ENCODE measurements at places on chromosomes 7 and 10.

DNA sequence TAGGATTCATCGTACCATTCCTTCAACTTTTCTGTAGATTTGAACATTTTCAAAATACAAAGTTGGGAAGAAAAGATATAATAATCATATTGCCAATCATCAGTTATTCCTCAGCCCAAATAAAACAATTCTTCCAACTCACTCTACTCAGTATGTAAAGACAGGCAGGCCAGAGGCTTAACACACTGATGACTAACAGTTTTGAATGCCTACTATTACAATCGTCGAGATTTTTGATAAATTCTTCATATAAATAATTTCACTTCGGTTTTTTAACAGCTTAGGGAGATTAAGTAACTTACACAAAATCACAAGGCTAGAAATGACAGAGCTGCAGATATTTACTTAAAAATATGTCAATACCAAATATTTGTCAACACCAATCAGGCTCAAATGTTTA is 17.6 kb downstream of the CYTH3 start:
- no peak for DNase-seq

- DNase-seq, result no peak
These were observed 296.2 kb downstream of the HTR7 start for GRCh38 chr10:90561666-90562065.

- peak; percentile 56 for DNase-seq
These were observed 672 bp downstream of the LCOR start for GRCh38 chr10:96832721-96833219.

GRCh38 chr10:17878896-17879295 is 69.7 kb downstream of the MRC1 start:
- no peak for DNase-seq

- DNase-seq, result no peak
These were observed 363.7 kb upstream of the PODXL start for GRCh38 chr7:131919920-131920709.

DNA sequence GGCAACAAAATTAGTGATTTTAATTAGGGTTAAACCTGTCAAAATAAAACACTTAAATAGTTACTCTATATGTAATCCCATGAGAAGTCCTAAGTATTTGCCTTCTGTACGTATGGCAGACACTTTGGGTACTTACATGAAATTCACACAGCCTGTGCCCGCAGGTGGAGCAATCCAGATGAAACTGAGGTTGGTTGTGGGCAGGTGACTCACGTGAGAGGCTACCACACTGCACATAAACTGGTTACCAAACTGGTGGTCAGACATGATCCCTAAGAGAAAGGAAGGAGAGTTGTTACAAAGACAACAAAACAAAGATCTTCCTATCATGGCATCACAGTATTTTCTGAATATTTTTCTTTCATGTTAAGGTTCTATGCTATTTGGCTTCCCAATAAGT is 156.1 kb downstream of the RELN start:
- no peak for DNase-seq

DNA sequence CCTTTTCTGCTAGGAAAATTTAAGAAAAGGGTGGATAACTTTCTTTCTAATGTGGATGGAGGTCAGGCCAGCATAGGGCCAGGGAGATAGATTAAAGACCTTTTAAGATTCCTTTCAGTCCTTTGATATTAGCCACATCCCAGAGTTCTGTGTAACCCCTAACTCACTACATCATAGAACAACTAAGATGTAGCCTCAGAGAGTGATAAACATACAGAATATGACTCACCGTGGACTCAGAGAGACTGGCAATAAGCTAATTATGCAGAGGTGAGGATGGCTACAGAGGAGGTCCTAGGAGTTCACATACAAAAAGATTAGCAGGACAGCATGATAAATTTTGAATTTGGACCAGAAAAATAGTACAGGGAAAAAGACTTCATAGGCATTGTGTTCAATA is 141.0 kb downstream of the AOAH start:
- DNase-seq, result no peak

- peak; percentile 61 for DNase-seq
These were observed 1.1 kb upstream of the HBP1 start for GRCh38 chr7:107167483-107168232.

DNA sequence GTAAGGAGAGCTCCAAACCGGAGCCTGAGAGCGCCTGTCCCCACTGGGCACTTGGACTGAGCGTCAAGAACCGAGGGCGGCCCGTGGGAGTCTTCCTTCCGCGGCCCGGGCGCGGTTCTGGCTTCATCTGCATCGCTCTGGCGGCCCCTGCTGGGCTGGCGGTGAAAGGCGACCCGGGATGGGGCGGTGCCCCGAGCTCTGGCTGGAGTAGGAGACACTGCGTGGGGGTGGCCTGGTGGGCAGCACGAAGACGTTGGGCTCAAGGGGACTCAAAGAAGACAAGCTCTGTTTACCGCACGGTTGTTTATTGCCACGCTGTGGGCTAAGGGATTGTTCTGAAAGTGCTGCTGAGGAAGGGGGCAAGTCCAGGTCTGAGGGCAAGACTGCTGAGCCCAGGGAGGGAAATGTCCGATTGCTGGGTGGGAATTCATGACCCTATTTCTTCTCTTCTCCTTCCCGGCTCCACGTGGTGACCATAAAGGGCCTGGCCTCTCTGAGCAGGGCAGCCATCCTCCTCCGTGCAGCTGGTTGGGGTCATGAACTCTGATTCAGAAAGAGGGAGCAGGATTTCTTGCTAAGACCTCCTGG is 29.8 kb downstream of the PLAU start:
- DNase-seq, result peak; percentile 21

DNA sequence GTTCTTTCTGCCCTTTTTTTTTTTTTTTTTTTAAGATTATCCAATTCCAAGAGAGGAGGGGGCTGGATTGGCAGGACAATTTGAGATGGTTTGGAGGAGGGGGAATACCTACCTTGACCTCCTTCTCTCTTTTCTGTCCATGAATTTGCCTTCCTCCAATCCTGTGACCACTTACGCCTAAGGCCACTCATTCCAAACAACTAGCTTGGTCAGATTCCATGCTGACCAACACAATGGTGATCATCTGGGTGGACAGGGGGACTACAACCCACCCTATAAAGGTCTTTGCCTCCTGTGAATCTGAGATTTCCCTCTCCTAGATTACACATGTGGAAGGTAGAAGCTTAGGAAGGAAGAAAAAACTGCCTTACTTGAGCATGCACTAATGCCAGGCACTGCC is 2.3 kb upstream of the LDB1 start:
- DNase-seq, result no peak

DNA sequence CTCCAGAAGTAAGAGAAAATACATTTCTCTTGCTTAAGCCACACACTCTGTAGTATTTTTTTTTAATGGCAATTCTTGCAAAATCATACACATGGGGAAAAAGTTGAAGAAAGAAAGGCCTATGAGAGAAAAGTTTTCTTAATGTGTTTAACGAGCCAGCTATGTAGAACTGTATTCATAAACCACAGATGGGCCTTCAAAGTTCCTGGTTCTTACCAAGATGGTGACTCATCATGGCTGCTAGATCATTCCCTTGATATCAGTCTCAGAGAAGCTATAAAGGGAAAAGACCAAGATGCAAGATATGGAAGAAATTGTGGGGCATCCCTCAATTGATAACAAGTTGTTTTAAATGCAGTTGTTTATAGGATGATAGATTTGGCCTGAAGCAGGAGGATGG is 992.7 kb upstream of the MBL2 start:
- DNase-seq, result no peak

DNA sequence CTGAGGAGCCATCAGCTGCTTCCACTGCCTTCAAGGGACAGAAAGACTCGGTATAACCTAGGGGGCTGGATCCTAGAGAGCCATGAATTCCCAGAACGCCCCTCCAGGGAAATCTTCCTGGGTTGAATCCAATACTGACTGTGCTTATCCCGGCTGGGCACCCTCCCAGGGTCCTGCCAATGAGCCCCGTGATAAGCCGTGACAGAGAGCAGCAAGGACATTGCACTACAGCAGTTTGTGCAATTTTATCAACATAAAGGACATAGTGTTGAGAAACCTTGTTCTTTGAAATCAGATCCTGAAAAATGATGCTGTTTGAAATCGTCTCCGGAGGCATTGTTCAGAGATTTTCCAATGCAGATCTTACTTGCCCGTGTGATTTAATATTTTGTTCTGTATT is 18.8 kb downstream of the AKR1B1 start:
- no peak for DNase-seq

DNA sequence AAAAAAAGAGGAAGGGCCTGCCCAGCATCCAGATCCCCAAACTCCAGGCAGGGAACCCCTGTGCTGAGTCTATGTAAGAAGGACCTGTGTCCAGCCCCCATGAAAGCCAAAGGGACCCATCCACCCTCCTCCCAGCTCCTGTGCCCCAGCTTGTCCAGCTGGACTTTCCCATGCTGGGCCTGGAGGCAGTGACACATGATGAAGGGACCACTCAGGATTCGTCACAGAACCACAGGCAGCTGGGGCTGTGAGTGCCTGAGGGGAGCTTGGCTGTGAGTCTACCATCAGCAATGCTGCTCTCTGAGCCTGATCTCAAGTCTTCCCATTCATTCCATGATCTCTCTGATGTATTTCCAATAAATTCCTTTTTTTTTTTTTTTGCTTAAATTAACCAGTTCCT is 36.2 kb upstream of the MNX1 start:
- no peak for DNase-seq

DNA sequence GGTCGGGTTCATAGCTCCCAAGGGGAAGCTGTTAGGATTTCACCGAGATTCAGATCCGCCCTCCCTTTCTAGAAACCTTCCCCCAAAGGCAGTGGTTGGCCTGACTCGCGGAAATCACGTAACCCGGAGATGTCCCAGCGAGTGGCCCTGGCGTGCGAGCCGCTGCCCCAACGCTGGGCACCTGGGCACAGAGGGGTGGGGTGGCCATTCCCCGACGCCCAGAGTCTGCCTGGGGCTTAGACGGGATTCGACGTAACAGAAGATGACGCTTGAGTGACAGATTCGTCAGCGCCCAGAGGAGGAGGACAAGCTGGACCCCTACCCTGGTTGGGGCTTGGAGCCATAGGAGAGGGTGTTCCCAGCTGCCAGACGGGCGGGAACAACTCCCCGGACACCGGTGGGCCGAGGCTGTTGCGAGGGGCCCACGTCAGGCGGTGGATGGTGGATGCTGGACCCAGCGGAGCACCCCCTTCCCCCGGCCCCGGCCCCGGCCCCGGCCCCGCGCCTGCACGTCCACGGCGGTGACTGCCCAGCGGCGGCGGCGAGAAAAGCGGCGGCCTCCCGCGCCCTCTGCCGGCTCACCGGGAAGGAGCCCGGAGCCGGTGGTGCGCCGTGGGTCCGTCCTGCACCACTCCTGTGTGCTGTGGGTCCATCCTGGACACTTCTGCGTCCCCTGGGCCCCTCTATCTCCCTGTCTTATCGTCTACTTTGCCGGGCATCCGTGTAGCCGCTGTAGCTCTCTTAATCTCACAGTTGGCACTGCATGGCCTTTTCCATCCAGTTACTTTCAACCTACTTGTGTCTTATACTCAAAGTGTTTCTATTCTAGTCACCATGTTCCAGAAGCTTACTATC is 35.4 kb upstream of the KNDC1 start:
- no peak for DNase-seq

- DNase-seq, result no peak
These were observed 36.6 kb downstream of the DNMBP start for GRCh38 chr10:99973190-99973589.

GRCh38 chr7:10662491-10662890 is 311.2 kb upstream of the PHF14 start:
- DNase-seq, result no peak

DNA sequence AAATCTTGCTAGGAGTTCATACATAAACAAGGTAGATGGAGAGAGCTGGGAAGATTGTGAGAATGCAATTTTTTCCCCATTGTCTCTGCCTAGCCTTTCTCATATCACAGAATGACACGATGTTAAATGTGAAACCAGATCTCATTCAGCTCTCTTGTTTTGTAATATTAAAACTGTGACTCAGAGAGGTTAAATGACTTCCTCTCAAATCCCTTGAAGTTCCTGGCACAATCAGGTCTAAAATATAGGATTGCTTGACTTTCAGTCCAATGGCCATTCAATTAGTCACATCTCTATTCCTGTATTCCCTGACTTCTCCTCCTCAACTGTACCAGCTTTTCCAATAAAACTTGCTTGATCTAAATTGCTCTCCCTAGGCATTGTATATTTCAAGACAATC is 3.1 kb downstream of the ANKRD22 start:
- DNase-seq, result no peak

GRCh38 chr7:149771720-149772240 is 1.6 kb downstream of the ZNF467 start:
- DNase-seq, result peak; percentile 87

DNA sequence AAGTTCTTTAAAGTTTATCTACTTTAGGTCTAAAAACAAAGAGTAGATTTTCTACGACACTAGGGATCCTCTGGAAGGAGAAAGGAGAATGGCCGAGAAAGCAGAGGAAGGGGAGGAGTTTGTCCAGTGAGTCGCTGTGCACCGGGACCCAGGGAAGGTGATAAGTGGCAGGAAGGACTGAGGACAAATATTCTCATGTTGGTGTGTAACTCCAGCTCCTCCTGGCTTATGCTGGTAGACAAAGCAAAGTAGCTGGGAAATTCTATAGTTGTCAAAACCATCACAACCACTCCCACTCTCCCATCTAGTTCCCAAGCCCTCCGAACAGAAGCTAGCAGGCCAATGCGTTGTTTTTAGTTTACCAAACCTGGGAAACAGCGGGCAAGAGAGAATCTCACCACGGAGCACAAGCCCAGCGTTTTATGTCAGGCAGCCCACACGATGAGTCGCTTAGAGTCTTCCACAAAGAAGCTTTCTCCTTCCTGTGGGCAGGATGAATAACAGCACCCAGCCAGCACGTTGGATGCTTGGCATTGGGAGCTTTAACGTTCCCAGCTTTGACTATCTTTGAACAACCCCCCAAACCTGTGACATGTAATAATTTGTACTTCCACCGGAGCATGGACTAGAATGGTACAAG is 32.9 kb upstream of the JCAD start:
- no peak for DNase-seq

- DNase-seq, result no peak
These were observed 236.3 kb upstream of the FOXK1 start for GRCh38 chr7:4445777-4446176.

DNA sequence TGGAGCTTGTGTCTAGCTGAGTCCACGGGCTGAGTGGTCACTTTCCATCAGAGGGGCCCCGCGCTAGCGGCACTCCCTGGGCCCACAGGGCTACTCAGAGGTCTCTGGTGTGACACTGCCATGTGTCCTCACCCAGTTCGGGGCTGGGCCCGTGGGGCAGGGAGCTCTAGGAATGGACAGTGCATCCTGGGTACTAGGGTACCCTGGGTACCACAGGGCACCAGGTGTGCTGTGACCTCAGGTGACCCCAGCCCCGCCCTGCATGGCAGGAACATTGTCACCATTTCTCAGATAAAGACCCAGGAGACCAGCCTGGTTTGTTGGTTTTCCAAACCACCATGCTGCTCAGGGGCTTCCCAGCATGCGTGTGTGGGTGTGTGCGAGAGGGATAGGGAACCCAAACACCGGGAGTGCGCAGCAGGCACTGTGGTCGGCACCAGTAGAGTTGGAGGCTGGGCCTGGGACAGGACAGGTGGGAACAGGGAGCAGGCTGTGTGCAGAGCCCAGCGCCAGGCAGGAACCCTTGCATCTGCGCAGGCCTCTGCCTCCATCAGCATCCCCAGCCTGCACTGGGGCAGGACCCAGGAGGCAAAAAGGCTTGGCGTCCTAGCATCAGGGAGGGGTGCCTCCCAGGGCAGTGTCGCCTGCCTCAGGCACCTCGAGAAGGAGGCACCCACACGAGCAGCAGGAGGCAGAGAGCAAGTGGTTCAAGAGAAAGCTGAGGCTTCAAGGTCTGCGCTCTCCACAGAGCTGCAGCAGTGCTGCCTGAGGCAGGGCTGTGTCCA is 19.4 kb upstream of the CSGALNACT2 start:
- no peak for DNase-seq
